ENCODE measurements at places on chromosomes 16 and 17.

GRCh38 chr17:68531252-68531651, 19.0 kb downstream of the PRKAR1A start:
- DNase-seq, result no peak

- DNase-seq, result no peak
These were observed 88.2 kb upstream of the HAS3 start for GRCh38 chr16:69017036-69017783.

DNA sequence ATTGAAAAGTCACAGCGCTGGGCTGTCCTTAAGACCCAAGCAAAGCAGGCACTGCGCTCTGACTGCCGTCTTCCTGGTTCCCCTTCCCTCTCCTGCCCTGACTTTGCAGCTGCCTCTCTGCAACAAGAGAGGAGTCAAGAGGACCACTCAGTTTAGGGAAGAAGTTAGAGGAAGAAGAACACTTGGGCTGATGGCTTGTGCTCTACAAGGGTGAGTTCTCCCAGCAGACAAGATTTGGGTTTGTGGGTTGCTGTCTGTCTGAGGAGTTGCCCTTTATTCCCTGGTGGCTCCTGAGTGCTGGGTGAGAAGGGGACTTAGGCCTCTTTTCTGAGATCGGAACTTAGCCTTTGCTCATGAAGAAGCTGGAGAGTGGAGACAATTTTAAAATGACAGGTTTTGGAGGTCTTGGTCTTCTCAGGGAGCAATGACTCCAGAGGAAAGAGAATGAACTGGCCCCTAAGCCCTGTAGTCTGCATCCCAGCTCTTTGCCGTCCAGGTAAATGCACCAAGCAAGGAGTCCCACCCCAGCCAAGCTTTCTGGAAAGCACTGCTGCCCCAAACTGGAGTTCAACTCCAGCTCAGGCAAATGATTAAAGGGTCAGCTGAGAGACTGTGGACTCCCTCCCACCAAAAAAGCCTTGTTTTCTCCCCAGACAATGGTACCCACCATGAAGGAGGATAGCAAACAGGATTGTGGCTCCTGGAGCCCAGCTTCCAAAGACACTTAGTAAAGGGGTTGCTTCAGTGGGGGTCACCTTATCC, 2.7 kb upstream of the HOXB9 start:
- DNase-seq, result no peak

- DNase-seq, result no peak
These were observed 142.7 kb upstream of the GNAO1 start for GRCh38 chr16:56048425-56049105.

DNA sequence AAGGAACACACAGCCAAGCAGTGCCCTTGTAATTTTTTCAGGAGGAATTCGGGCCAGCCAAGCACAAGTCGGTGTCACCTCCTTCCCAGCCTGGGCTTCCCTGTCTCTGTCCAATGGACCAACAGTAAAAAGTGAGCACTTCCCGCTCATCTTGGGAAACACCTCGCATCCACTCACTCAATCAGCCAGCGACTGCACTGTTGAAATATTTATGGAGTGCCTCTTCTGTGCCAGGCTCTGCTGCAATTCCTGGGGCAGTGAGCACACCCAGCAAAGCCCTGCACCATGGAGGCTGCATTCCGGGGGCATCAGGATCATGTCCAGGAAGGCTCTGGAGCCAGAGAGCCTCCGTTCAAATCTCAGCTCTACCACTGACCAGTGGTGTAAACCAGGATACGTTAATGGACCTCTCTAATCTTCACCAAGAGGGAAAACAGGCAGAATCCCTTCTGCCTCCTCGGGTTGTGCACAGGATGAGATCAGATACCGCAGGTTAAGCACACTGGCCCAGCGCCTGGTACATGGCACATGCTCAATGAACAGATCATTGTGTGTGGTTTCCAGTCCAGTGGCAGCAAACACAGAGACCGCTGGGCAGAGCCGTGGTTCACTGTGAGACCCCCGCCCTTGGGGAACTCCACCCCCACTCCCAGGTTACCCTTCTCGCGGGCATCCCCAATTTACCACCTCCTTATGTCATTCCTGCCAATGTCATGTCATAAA, 194.3 kb downstream of the ZNF423 start:
- DNase-seq, result no peak

- DNase-seq, result no peak
These were observed 89.4 kb downstream of the YPEL2 start for GRCh38 chr17:59420901-59421300.

- no peak for DNase-seq
These were observed 44.5 kb upstream of the SMPD3 start for GRCh38 chr16:68492543-68493411.

DNA sequence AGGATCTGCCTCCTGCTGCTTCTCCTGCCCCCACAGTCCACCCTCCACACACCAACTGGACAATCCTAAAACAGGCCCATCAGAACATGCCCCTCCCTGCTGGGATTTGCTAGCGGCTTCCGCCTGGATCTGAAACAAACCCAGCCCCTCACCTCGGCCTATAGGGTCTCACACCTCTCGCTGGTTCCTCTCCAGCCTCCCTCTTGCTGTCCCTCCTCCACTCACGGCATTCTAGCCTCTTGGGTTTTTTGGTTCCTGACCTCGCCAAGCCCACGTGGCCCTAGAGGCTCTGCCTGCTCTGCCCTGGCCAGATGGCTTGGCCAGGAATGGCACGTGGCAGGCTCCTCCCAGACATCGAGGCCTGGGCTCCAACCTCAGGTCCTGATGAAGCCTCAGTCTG, 15.7 kb upstream of the MTSS2 start:
- no peak for DNase-seq

DNA sequence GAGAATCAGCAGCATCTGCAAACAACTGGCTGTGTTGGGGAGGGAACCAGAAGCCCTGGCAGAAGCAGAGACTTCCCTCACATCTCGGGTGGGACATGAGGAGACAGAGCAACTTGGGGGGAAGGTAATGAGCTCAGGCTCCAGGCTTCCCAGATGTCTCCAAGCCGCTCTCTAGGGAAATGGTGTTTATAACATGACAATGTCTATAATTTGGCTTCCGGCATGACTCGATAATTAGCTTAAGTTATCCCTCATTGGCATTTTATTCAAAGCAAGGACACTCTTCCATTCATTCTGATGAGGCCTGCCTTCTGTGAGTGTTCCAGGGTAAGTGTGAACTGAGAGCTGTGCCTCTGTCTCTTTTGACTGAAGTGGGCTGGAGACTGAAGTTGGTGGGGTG, 14.7 kb upstream of the MLLT6 start:
- DNase-seq, result no peak

DNA sequence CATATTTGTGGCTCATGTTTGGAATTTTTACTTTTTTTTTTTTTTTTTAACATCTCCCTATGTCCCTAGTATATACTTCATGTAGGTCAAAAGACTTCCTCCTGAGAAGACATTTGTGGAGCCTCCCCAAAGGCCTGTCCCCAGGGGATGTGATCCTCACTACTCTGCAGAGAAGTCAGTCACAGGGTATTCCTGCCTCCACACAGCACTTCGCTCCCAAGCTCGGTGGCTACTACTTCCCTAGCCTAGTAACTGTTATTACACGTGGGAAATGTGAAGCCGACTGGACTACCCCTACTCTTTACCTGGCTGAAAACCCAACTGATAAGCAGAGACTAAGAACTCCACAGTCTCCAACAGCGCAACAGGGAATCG, 116.8 kb downstream of the HIC1 start:
- DNase-seq, result no peak

DNA sequence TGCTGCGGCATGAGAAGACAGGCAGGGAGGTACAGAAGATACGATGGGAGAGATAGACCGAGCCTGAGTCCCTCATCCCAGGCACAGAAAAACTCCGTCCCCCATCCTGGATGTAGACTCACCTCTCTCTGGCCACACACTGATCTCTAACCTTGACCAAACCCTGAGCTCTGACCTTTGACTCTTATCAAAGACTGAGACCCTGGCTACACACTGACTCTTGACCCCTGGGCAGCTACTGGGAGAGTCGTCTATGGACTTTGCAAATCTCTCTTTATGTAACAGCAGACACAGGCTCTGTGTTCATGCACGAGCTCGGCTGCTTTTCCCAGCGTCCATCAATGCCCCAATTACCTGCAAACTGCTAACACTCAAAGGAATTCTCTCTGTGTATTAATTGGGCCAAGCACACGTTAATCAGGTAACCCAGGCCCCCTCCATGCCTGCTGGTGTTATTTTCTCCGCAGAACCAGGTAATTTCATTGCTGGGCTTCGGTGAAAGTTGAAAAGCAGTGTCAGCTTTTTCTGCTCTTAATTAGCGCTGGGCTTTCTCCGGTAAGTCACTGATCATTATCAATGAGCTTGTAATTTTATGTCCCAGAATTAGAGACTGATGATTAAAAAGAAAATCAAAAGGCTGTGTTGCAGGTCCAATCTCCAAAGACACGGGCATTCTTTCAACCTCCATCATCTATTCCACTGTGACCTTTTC, 179.4 kb upstream of the NLRP1 start:
- no peak for DNase-seq

GRCh38 chr16:69827524-69827923, 65.4 kb downstream of the WWP2 start:
- DNase-seq, result no peak

DNA sequence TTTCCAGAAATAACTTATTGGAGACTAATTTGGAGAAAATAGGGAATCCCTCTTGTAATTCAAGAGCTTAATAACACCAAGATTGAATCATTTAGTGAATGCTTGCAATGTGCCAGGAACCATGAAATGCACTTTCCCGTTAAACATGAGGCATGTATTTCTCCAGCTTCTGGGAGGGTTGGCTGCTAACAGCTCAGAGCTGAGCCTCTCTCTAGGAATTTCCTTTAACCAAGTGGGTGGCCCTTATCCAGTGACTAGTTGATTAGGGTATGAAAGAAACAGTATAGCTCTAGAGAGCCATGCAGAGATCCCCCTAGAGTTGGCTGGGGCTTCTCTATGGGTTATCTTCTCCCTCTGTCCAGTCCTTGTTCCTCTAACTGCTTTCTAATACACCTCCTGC, 356.4 kb upstream of the GOT2 start:
- DNase-seq, result no peak

DNA sequence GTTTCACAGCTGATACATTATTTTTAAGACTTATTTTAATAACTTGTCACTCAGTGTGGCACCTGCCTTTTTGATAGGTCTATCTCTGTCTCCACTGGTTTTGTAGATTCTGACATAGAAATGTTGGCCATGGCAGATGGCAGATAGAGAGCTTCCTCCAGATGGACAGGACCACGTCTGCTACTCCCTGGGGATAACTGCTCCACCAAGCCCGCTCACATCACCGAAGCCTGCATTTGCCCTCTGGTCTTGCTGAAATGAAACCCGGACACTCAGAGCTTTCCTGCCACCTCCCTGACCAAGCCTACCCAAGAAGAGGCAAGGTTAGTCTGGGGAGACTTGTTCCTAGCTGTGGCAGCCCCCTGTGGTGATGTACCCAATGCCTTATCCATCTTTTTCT, 16.4 kb upstream of the HAP1 start:
- DNase-seq, result no peak

- DNase-seq, result no peak
These were observed 942 bp downstream of the KRT23 start for GRCh38 chr17:40936437-40936971.

- no peak for DNase-seq
These were observed 18.0 kb downstream of the SLC47A1 start for GRCh38 chr17:19551591-19552148.

DNA sequence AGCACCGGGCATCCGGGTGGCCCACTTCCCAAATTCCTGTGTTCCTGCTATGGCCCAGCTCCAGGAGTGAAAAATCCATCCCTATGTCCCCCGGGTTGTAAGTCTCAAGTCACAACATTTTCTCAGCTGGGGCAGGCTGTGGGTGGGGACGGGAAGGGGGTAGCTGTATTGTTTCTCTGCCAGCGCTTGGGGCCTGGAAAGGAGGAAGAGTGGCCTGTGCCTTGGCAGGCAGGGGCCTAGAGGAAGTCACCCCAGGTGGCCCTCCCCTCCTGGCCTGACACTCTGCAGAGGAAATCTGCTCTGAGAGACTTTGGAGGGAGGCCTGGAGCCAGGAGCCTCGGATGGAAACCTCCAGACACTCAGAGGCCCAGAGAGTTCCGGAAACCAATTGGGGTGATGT, 10.6 kb upstream of the SCN4A start:
- DNase-seq, result no peak

GRCh38 chr17:75352079-75352569, 53.4 kb downstream of the GRB2 start:
- no peak for DNase-seq

DNA sequence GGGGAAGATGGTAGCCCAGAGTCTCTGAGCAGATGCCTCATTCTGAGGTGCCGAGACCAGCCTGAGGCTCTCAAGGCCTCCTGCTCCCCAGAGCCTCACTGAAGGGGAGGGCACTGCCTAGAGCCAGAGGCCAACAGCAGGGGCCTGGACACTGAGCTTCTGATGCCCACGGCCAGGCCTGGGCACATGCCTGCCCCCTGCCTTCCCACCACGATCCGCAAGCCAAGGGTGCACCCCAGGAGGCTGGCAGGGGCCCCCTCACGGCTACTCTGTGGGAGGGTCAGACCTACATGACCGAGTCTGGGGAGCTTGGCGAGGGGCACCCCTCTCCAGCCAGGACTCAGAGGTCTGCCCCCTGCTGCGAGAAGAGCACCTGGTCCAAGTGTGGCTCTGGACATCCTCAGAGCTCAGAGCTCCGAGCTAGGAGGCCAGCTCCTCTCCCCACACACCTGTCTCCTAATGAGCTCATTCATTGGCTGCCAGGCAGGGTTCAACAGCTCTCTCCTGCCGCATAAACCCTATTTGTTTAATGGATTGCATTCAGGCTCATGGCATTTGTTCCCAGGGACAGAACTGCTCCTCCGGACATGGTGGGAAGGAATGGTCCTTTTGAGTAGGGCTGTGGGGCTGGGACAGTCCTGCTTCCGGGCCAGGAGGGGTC, 13.9 kb downstream of the OTOP3 start:
- DNase-seq, result no peak

- no peak for DNase-seq
These were observed 461.0 kb upstream of the C16orf82 start for GRCh38 chr16:26605626-26606271.

- no peak for DNase-seq
These were observed 60.9 kb upstream of the ARL4D start for GRCh38 chr17:43337684-43338428.

DNA sequence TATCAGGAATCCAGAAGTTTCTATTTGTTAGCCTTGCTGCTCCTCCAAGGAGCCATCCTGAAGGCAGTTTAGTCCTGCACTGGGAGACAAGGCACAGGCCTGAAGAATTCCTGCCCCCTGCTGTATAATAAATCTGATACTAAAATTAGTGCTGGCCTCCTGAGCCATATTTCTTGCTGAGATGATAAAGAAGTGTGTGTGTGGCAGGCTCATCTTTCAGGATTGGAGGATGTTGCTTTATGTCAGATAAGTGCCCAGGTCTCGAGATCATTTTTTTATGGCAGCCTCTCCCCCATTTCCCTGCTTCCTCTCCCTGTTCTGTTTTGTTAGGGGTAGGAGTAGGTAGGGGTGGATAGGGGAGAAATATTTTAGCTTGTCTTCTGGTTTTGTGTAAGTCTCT, 26.0 kb downstream of the MSI2 start:
- DNase-seq, result no peak

- no peak for DNase-seq
These were observed 4.9 kb upstream of the RBL2 start for GRCh38 chr16:53429221-53429943.

Data from AG04449 (cell line).